ENCODE measurements at places on chromosomes 16 and 17. TPM values are rescaled to one million over a fixed set of nuclear protein-coding genes. Genes with fewer than 3 reads are reported as not detected.

- no peak overlapping the region for H3K4me3 ChIP-seq
- no peaks in the 10 kb centered on the region for H3K4me1 ChIP-seq
- no peak overlapping the region for H3K27ac ChIP-seq
Observed at GRCh38 chr16:87550495-87550961, 51.8 kb upstream of the JPH3 start.

GRCh38 chr17:30520882-30521281 is 43.7 kb downstream of the GOSR1 start:
- no peak overlapping the region for H3K4me3 ChIP-seq
- DNase-seq = no peak

Gene TMEM238L
- total RNA-seq = not detected

DNA sequence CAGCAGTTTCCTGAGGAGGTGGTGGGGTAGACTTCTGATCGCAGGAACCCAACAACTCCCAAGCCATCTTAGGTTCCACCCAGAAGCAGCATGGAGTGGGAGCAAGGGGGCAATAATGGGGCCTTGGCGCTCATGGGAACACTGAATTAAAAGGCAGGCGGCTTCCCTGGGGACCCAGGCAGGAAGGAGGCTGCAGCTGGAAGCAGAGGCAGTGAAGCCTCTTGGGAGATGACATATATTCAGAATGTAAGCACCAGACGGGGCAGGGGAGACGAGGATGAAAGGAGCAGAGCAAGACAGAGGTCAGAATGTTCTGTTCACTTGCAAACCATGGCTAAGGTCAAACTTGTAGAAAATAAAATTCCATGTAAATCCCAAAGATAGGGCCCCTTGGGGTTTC is 2.9 kb downstream of the HIGD1B start:
- H3K36me3 ChIP-seq = peaks cover 52% of the 10 kb centered on the region
- H3K4me1 ChIP-seq = no peaks in the 10 kb centered on the region
- no peak overlapping the region for H3K27ac ChIP-seq

Gene EME1
- 0.36 TPM for total RNA-seq

- H3K4me1 ChIP-seq = peaks cover 75% of the 10 kb centered on the region
- H3K27me3 ChIP-seq = no peaks in the 10 kb centered on the region
- peak; percentile 17 for DNase-seq
- peak within 1 kb of the TSS; percentile 59 for H3K4me3 ChIP-seq
Observed at GRCh38 chr16:57536306-57537193, at the start of gene CCDC102A. CCDC102A (minus strand) TSS chr16:57536571; CDS start chr16:57529177, 7,394 bp downstream.

GRCh38 chr16:89495121-89495520 is 4.8 kb upstream of the ANKRD11 start:
- H3K27me3 ChIP-seq = no peaks in the 10 kb centered on the region
- DNase-seq = no peak
- peaks cover 14% of the 10 kb centered on the region for H3K36me3 ChIP-seq
- H3K27ac ChIP-seq = no peak overlapping the region

GRCh38 chr16:15466886-15467781 is 32.7 kb downstream of the BMERB1 start:
- no peak overlapping the region for H3K4me3 ChIP-seq
- H3K4me1 ChIP-seq = no peaks in the 10 kb centered on the region

DNA sequence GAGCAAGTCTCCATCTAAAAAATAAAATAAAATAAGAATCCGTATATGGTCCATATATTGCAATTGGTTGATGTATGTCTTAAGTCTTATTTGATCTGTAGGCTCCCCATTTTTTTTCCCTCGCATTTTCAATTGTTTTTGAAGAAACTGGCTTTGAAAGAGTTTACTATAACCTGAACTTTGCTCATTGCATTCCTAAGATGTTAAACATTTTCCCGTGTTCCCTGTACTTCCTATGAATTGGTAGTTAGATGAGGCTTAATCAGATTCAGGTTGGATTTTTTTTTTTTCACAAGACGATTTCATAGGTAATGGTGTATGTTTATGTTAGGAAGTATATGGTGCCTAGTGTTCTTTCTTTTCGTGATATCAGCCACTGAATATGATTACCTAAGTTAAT is 3.3 kb downstream of the LRRC36 start:
- peaks cover 19% of the 10 kb centered on the region for H3K27me3 ChIP-seq
- no peak for DNase-seq
- no peak overlapping the region for H3K27ac ChIP-seq
- no peaks in the 10 kb centered on the region for H3K36me3 ChIP-seq

DNA sequence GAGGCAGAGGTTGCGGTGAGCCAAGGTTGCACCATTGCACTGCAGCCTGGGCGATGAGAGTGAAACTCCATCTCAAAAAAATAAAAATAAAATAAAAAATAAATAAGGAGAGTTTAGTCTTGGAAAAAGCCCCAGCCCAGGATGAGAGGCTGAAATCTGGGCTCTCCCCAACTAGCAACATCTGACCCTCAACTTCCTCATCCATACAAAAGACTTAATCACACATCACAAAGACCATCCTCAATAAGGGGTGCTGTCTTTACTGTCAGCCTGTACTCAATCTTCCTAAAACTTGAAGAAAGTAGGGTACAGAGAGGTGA is 11.4 kb upstream of the SLC4A1 start:
- H3K4me1 ChIP-seq = peaks cover 13% of the 10 kb centered on the region
- H3K4me3 ChIP-seq = no peak overlapping the region
- no peak overlapping the region for H3K27ac ChIP-seq
- no peaks in the 10 kb centered on the region for H3K36me3 ChIP-seq
- H3K27me3 ChIP-seq = no peaks in the 10 kb centered on the region

- no peak overlapping the region for H3K4me3 ChIP-seq
- H3K36me3 ChIP-seq = peaks cover 2% of the 10 kb centered on the region
- DNase-seq = peak; percentile 38
- no peaks in the 10 kb centered on the region for H3K4me1 ChIP-seq
- H3K27me3 ChIP-seq = no peaks in the 10 kb centered on the region
Observed at GRCh38 chr17:17568772-17569195, 22.7 kb downstream of the PEMT start.

Data from CD4-positive, alpha-beta T cell (primary cell).